Activated T-cell treated with anti-CD3 and anti-CD28 coated beads, Interleukin-2, amount 50 U/mL, for 24 hours (primary cell): ENCODE measurements at places on chromosomes 12 and 14.

DNA sequence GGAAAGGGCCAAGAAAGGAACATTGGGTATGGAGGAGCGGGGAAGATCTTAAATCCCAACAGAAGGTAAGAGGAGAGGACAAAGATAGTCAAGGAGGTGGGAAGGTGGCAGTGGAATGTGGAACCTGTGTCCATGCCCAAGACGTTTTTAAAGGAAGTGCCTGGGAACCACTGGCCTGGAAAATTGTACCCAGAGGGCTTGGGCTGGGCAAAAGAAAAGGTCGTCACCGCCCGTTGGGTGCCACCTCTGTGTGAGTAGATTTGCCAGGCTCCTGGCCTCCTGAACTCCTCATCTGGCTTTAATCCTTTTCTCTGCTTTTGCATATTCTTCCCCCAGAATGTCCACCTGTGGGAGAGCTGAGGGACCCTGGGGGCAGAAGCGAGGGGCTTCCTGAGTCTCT is 32.6 kb downstream of the JDP2 start:
- DNase-seq = no peak

- no peak for DNase-seq
Observed at GRCh38 chr14:63452796-63453195, 90.4 kb downstream of the PPP2R5E start.

GRCh38 chr14:31449971-31450610 is 7.2 kb downstream of the DTD2 start:
- no peak for DNase-seq

DNA sequence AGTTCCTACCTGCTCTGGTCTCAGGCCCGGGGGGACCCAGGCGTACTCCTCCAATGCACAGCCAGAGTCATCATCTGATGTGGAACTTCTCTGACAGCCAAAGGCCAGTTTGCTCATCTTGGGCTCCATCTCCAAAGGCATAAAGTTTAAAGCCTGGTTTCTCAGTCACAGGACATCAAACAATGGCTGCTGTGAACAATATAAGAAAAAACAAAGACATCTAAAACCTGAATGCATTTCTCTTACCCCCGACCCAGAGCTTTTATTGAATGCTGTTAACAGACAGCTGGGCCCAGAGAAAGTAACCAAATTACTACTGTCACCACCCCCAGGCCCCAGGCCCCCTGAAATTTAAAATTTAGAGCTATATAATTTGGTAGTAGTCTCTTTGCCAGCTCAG is 117.2 kb downstream of the PRICKLE1 start:
- DNase-seq = no peak

DNA sequence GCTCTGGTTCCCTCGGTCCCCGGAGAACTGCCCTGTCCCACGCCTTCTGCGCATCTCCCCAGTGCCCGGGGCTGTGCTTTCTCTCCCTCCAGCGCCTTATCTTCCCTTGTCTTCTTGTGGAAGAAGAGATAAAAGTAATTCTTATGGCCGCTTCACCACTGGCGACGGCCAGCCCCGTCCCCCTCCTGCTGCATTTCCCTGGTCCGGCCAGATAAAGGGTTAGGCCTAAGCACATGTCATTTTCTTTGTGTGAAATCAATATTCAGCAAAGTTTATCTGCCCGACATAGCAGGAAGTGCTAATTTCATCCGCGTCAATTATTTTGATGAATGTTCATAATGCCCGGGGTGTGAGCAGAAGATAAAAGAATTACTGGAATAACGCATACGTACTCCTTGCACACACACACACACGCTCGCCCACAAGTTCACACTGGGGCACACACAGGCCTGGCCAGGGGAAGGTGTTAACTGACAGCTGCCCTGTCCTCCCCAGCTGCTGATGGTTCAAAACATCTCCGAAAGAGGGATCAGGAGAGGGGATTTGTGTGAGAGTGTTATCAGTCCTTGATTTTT is 177.7 kb upstream of the LHX5 start:
- DNase-seq = no peak

- DNase-seq = no peak
Observed at GRCh38 chr14:100750762-100751699, 24.3 kb downstream of the DLK1 start.

- DNase-seq = no peak
Observed at GRCh38 chr14:54366736-54367735, 29.8 kb upstream of the CDKN3 start.

- no peak for DNase-seq
Observed at GRCh38 chr14:104506461-104507253, 72.9 kb upstream of the C14orf180 start.

DNA sequence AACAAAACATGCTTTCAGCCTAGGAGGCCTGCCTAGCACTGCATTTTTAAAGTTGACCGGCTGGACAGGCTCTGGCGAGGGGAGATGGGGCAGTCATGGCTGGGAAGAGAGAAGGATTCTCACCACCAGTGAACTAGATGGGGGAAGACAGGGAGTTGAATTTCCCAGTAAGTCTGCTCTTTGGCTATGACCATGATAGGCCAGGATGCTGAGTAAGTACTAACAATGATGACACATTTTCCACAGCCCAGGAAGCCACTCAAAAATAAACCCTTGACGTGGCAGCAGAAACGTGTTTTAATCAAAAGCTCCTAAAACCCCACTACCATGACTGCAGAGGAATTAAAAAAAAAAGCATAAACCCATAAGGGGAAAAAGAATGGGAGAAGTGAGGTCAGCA is 19.0 kb downstream of the KCTD10 start:
- no peak for DNase-seq

- no peak for DNase-seq
Observed at GRCh38 chr12:46963977-46964971, 115.1 kb upstream of the PCED1B start.

DNA sequence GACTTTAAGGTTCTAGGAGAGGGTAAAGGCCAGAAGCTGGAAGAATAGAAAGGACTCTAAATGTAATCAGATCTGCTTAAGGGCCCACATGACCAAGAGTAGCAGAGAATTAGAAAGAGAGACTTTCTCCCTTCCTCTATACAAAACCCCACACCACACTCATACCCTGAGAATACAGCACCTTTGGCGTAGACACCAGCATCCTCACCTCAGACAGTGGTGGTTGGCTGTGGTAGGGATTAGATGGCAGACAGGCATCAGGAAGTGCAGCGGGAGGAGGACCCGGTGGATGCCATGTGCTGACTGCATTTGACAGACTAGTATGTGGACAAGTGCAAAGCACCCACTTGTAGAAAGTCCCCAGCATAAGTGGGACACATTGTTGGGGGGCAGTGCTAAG is 98.3 kb upstream of the AMIGO2 start:
- no peak for DNase-seq

DNA sequence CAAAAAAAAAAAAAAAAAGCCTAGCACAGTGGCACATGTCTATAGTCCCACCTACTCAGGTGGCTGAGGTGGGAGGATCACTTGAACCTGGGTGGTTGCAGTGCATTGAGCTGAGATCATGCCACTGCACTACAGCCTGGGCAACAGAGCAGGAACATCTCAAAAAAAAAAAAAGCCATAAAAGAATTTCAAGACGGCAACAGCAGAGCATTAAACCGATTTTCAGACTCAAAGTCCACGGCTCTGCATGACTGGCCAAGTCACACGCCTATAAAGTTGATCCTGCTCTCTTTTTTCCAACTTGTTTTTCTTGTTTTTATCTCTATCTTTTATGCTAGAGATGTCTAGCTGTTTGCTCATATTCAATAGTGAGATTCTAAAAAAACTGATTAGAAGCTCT is 45.3 kb downstream of the FBXO34 start:
- DNase-seq = no peak

DNA sequence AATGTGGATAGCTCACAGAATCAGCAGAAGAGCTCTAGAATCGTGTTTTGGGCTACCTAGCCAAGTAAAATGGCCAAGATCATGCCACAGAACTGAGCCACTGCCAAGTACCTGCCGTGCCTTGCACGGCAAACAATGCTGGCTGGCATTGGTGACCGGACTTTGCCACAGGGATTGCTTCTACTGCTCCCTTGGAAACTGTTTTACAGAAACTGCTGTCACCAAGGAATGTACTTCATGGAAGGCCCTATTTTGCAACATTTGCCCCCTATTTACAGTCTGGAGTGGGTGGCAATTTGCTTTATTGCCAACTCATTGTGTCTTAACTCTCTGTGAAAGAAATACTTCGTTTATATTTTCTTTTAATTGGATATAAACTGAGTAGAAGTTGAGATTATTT is 49.0 kb downstream of the BORCS5 start:
- DNase-seq = no peak

DNA sequence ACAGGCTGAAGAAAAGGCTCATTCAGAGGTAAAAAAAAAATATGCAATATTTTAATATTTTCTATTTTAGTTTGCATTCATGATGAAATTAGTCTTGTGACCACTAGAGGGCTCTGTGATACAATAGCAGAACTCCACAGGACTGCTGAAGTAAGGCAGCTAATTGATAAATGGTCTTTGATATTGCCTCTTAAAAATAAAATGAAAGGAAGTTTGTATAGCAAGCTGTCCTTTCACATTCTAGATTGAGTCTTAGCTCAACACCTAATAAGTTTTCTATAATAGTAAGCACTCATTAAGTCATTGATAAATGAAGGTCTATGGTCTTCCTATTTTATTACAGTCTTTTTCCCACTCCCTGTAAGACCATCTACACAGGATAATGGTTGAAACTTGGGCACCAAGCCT is 315.7 kb downstream of the NAV3 start:
- DNase-seq = no peak

DNA sequence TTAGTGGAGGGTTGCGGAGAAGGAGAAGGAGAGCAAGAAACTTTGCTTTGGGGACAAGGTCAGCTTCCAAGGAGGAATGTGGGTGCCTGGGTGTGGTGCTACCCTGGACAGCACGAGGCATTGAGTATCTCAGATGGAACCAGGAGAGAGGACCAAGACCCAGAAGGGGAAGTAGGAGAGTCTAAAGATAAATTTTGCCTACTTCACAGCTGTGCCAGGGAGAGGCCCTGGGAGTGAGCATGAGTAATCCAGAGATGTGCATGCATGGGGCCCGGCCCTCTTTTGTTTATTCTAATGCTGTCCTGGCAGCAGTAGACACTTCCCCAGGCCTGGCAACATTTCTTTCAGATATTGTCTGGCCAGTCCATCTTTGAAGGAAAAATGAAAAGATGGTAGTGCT is 49.5 kb upstream of the GNPNAT1 start:
- no peak for DNase-seq

DNA sequence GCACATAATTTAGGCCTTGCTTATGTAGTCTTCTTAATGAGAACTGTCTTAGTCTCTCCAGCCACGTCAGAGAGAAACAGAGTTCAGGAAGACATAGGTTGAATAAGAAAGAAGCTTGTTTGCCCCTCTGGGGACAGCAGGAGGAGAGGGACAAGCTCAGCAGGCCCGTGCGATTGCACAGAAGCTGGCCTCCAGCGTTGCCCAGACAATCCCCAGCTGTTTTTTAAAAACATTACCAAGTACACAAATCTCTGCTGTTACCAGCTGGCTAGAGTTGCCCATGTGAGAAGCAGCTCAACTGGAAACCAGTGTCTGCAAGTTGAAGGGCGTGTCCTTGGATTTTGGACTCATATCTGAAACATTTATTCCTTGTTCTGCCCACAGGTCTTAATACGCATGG is 232.6 kb downstream of the EFCAB11 start:
- no peak for DNase-seq
